CD4-positive, alpha-beta memory T cell (primary cell): ENCODE measurements at places on chromosomes 16 and 17. TPM values are rescaled to one million over a fixed set of nuclear protein-coding genes. Genes with fewer than 3 reads are reported as not detected.

GRCh38 chr17:82012640-82013295, 9.9 kb downstream of the CENPX start:
- no peak for DNase-seq
- no peak overlapping the region for H3K27ac ChIP-seq
- no peaks in the 10 kb centered on the region for H3K4me1 ChIP-seq
- H3K27me3 ChIP-seq, result no peaks in the 10 kb centered on the region
- H3K36me3 ChIP-seq, result no peaks in the 10 kb centered on the region

DNA sequence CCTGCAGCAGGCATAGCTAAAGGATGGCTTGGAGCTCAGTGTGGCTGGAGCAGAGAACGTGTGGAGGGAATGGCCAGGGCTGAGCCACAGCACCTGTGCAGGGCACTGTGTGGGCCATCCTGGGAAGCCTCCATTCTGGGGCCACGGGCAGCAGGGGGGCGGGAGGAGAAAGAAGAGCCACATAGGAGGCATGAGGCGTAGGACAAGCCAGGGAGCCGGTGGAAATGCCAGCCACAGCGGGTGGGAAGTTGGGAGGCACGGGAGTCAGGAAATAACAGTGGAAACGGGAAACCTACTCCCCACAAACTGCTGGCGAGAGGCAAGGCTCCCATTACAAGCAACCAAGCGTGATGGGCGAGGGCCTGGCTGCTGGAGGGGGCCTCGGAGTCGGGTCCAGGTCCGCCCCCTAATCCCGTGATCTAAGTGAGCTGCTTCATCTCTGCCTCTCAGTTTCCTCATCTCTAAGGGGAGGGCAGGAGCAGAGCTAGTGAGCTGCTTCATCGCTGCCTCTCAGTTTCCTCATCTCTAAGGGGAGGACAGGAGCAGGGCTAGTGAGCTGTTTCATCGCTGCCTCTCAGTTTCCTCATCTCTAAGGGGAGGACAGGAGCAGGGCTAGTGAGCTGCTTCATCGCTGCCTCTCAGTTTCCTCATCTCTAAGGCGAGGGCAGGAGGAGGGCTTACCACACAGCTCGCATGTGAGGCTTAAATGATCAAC, 104.9 kb downstream of the ADCY9 start:
- H3K4me3 ChIP-seq, result no peak overlapping the region
- H3K4me1 ChIP-seq, result no peaks in the 10 kb centered on the region
- DNase-seq, result no peak
- no peak overlapping the region for H3K27ac ChIP-seq
- no peaks in the 10 kb centered on the region for H3K36me3 ChIP-seq
- no peaks in the 10 kb centered on the region for H3K27me3 ChIP-seq

GRCh38 chr16:89738072-89738377, 16.7 kb downstream of the ZNF276 start:
- no peak for DNase-seq
- no peak overlapping the region for H3K4me3 ChIP-seq
- peak overlapping the region; percentile 31 for H3K27ac ChIP-seq
- peaks cover 49% of the 10 kb centered on the region for H3K4me1 ChIP-seq
- H3K36me3 ChIP-seq, result peaks cover 72% of the 10 kb centered on the region
- no peaks in the 10 kb centered on the region for H3K27me3 ChIP-seq

Gene SLC5A11
- 0.70 TPM for total RNA-seq

Gene PRDM7
- total RNA-seq, result not detected
